ENCODE measurements at places on chromosomes 1 and 21. TPM values are rescaled to one million over a fixed set of nuclear protein-coding genes. Genes with fewer than 3 reads are reported as not detected.

The HIVEP3 gene
- 8.4 TPM for total RNA-seq

The C1orf35 gene
- 63.3 TPM for total RNA-seq

The TMEM82 gene
- not detected for total RNA-seq

The CD101 gene
- total RNA-seq, result 0.36 TPM

The HCRTR1 gene
- not detected for total RNA-seq

GRCh38 chr1:97385536-97386277, 535.1 kb downstream of the DPYD start:
- no peak for DNase-seq

- peak; percentile 76 for DNase-seq
Measured at GRCh38 chr1:8202182-8202905, 115.6 kb upstream of the SLC45A1 start.

GRCh38 chr1:94637121-94637520, 95.6 kb upstream of the F3 start:
- no peak for DNase-seq

GRCh38 chr21:24705201-24705600, 902.1 kb downstream of the MRPL39 start:
- DNase-seq, result no peak

- no peak for DNase-seq
Measured at GRCh38 chr21:45390831-45391742, 13.9 kb upstream of the COL18A1 start.

DNA sequence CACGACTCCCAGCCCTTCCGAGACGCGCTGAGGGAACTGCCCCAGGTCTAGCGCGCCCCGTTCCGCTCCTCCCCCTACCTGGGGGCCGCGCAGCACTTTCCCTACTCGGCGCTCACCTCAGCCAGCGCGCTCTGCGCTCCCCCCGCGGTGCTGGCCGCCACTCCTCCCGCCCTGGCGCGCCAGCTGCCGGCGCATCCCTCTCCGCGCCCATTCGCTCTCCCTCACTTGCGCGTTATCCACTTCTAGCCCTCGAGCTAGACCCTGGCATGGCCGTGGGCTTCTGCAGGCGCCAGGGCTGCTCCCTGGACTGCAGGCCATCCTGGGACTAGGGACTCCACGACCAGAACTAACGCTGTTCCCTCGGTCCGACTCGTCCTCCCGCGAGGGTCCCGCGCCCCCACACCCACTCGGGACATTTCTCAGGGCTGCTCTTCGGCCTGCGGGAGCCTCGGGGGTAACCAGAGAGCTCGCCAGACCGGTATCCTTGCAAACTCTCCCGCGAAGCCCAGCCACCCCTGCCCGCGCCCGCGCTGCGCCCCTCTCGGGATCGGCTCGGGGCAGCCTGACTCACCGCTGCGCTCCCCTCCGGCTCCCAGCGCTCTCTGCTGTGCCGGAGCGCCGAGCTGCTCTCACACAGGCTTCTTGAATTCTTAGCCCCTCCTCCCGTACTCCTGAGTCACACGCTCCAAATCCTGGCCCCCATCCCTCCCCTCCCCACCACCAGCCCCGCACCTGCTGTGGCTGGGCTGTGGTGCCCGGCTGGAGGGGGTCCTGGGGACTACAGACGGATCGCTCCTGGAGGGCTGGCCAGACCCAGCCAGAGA, at the start of gene NGF:
TSS of gene NGF (minus strand) at position 617 of the 824 bp plus-strand sequence. CDS start 51,454 bp downstream, outside the sequence.
- DNase-seq, result peak; percentile 67

DNA sequence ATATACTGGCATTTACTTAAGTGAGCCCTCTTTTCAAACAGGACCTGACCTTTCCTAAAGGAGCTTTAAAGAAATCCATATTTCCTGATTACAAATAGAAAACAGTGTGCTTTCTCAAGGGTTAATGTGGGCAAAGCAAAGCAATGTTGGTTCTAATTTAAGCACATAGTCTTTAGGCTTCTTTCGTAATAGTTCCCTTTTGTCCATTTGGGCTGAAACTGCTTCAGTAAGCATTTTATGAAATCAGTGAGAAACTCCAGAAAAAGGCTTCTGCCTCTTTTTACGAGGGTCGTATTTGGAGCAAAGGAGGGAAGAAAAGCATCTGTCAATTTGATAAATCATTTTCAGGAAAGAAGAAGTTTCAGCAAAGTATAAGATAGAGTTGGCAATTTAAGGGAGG, 331.2 kb downstream of the KIF26B start:
- DNase-seq, result no peak

All from PC-3 (cell line).